D721Med (cell line): ENCODE measurements at places on chromosomes 4 and X.

GRCh38 chrX:46208225-46208854 lies 336.9 kb downstream of the ZNF674 start:
- no peak for DNase-seq

GRCh38 chr4:24896056-24896455 lies 16.8 kb downstream of the CCDC149 start:
- no peak for DNase-seq

- DNase-seq, result no peak
These were observed 111.3 kb downstream of the ZNF674 start for GRCh38 chrX:46433892-46434291.

- no peak for DNase-seq
These were observed 15.0 kb upstream of the PAGE1 start for GRCh38 chrX:49710744-49711319.

- no peak for DNase-seq
These were observed 74.2 kb downstream of the SMARCA5 start for GRCh38 chr4:143587703-143588102.

- DNase-seq, result no peak
These were observed 34.6 kb upstream of the WDR1 start for GRCh38 chr4:10151182-10151581.
